AG08395 (cell line): ENCODE measurements at places on chromosomes 3 and 15.
A peak's percentile ranks its signal among the peaks of the same experiment; 100 is the strongest.

- DNase-seq, result peak; percentile 57
Observed at GRCh38 chr15:79431636-79432344, at the start of gene MINAR1. TSS of gene MINAR1 (plus strand) at chr15:79432336. CDS start at chr15:79456148, 23,812 bp downstream.

GRCh38 chr3:197471221-197472010 is 84.4 kb downstream of the BDH1 start:
- no peak for DNase-seq

- DNase-seq, result no peak
Observed at GRCh38 chr3:51869304-51869703, 6.1 kb downstream of the IQCF5 start.

DNA sequence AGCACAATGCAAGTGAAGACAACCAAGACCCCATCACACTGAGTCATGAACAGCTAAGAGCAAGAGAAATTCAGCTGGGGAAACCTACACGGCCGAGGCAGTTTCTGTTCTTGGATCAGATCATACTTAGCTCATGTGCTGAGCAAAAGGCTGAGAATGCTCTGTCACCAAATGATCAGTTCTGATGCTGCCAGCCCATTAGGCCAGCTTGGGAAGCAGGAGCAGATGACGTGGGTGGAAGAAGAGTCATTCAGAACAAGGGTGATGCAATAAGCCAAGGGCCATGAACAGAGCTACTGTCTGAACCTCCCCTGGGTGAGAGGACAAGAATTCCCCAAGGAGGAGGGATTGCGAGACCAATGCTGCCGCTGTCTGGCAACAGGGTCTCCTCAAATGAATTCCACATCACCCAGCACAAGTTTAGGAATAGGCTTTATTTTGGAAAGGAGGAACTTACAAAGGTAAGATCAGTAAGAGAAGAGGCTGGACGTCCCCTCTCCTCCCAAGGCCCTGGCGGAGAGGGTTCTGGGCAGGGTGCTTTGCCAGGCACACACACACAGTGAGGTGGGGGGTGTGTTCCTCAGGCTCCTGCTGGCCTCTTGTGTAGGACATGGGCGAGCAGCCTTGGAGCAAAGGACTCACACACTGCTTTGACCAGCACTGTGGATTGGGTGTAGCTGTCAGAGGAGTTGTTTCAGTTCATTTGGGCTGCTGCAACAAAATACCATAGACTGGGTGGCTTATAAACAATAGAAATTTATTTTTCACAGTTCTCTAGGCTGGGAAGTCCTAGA is 65.6 kb upstream of the CTXND1 start:
- peak; percentile 94 for DNase-seq

DNA sequence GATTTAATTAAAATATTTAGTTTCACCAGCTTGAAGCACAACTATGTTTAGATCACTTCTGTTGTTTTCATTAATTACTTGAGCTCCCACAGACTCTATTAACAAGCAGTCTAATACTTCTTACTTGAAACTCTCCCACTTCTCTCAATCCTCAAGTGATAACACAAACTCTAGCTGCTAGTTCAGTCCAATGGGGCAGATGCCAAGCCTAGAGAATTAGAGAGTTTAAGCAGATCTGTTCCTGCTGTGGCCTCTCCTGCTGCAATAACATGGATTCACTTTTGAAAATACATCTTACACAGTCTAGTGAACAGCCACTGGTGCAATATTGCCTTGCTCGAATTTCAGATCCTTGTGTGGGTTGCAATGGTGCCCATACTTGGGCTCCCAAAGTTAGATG is 566.4 kb upstream of the SGO1 start:
- DNase-seq, result no peak

GRCh38 chr15:100929641-100930042 is 10.5 kb downstream of the LRRK1 start:
- DNase-seq, result no peak

- DNase-seq, result no peak
Observed at GRCh38 chr15:90337256-90337655, 14.8 kb upstream of the ZNF774 start.

- DNase-seq, result no peak
Observed at GRCh38 chr15:31111091-31111647, 9.6 kb upstream of the TRPM1 start.

DNA sequence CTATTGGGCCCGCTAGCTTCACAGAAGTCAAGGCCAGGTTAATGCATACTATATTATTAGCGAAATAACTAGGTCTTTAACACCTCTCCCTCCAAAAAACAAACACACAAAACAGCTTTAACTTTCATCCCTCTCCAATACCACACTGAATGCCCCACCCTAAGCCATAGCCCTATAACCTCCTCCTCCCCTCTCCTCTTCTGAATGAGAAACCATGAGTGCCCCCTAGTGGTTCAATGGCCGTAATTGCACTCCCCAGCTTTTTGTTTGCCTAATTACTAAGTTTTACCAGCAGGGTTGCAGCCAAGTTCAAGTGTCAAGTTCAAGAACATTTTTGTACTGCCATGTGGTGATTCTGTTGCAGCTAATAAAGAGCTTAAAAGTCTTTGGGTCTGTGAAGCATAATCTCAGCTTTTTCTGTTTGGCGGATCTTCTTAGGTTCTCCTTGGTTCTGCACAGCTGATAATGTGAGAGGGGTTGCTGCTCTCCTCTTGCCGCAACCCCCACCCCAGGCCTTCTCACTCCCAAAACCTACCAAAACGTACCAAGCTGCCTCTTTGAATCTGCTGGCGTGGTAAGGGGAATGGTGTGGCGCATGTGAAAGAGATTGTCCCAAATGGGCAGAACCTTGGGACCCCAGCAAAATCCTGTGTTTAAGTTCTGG is 57.9 kb downstream of the RPL22L1 start:
- peak; percentile 89 for DNase-seq

GRCh38 chr3:98600412-98601095 is 7.1 kb upstream of the CPOX start:
- no peak for DNase-seq

DNA sequence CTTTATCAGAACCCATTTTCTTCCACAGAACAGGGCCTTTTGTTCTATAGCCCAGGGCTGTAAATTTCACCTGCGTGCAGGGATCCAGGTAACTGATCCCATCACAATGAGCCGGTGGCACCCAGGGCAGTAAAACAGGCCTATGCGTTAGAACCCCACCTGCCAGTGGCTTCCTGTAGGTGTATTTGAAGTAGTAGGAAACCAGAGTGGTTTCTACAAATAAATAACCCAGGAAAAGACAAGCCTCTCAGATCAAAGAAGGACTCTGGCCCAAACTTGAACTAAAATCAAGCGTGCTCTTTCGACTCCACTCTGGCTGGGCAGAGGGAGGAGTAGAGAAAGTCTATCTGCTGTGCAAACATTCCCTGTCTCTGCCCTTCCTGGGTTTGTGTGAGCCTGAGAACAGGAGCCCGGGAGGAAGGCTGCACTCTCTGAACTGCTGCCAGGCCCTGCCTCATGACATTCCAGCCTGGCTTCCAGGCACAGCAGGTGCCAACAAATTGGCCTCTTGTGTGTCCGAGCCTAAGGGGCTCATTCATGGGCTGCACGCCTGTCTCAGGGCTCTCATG is 77.7 kb downstream of the CEMIP start:
- peak; percentile 44 for DNase-seq

GRCh38 chr3:197006860-197007259 is 22.8 kb downstream of the MELTF start:
- no peak for DNase-seq

DNA sequence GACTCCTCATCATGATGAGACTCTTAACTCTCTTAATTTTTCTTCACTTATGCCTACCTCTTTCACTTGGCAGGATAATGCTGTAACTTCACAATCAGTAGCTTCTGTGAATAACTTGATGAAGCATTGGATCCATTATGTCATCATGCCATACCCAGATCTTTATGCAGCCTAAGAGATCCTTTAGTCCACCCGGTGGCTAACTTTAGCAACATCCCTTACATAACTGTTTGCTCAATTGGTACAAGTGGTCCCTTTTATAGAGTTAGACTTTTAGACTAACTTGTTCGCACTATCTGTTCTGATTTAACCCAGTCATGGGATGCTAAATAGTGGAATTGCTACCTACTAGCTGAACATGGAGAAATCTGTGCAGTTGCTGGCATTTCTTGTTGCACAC is 184.5 kb downstream of the USP13 start:
- DNase-seq, result no peak

- DNase-seq, result no peak
Observed at GRCh38 chr15:36347272-36347858, 232.1 kb upstream of the CDIN1 start.

GRCh38 chr3:111534701-111535100 is 7.3 kb upstream of the CD96 start:
- DNase-seq, result peak; percentile 65

- DNase-seq, result peak; percentile 35
Observed at GRCh38 chr15:74978503-74978902, 16.9 kb upstream of the SCAMP5 start.

DNA sequence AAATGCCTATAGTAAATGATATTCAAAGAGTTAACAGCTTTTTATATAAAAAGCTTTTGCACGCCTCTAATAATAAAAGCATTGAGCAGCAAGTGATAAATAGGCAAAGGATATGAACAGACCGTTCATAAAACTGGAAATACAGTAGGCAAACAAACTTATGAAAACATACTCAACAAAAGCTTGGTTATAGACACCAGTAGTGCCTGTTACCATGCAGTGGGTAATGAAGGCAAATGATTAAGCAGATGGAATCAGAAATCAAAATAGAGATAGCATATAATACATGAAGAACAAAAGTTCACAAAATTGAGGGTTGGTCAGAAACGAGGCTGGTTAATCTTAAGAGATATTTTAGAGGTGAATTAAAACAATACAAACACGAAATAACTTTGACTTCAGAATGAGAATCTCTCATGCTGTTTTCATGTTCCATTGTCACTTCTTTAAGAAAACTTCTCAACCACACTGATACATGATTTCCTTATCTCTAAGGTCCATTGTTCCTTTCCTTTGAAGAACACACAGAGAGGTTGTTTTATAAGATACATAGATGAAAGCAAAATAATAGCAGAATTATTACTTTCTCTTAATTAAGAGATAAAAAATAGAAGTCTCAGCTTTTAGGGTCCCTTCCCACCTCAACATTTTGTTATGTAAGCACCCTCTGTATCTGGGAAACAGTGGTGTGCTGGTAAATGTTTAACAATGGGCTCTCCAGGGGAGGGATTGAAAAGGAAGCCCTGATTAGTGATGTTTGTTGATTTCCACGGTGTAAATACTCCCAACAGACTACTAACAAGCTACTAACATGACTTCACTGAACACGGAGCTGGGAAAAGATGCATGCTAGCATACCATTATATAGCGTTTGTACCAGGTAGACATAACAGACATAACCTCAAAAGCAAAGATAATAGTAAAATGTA is 12.6 kb downstream of the RASGRP1 start:
- no peak for DNase-seq

DNA sequence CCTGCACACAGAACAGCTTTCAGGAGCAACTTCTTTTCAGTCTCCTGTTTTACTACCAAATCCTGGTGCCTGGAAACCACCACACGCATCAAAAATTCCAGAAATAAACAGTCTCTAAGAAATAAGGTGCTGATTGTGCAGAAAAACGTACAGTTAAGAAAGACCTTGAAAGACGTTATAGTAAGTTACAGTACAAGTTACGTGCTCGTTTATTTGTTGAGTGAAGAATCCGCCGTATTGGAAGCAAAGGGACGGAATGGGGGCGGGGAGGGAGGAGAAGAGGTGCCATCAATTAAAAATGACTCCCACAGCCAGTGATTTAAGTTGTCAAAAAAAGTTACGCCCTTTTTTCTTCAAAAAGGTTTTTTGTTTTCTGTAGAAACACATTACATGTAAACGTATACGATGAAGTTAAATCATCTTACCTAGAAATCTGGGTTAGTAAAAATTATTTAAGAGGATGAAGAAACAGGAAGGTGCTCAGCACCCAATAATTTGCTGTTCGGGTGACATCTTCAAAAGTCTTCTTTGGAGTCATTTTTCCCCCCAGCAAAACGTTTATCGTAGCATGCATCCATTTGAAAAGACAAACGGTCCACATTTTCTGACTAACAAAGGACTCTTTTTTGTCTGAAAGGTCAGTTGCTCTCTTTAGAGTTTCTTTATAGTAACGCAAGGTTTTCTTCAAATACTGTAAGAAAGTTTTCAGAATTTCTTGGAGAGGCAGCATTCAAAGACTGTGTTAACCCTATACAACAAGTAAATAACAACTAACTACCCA is 782 bp upstream of the UACA start:
- DNase-seq, result no peak

DNA sequence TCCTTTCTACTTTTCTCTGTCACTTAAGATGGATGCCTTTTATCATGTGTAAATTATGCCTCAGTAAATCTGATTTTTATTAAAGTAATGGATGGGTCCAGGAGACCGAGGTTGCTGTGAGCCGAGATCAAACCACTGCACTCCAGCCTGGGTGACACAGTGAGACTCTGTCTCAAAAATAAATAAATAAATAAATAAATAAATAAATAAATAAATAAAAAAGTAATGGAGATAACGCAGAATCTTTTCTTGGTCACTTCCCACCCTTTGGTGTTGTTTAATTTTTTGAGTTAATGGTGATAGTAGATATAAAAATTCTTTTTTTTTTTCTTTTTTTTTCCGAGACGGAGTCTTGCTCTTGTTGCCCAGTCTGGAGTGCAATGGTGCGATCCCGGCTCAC is 44.1 kb upstream of the MUC13 start:
- DNase-seq, result no peak

DNA sequence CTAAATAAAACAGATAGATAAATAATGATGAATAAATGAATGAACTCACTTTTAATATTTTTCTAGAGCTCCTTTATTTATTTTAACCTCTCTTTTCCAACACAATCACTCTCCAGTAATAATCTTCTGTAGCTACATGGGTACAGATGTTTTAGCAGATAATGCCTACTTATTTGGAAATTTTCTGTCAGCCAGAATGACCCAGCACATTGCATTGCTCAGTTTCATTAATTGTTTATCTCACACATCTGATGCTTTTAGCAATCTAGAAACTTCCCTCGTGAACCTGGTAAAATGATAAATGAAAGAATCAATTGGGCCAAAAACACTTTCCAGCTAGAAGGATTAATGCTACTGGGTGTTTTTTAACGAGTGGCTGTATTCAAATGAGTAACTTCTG is 14.9 kb upstream of the MYH15 start:
- DNase-seq, result no peak

DNA sequence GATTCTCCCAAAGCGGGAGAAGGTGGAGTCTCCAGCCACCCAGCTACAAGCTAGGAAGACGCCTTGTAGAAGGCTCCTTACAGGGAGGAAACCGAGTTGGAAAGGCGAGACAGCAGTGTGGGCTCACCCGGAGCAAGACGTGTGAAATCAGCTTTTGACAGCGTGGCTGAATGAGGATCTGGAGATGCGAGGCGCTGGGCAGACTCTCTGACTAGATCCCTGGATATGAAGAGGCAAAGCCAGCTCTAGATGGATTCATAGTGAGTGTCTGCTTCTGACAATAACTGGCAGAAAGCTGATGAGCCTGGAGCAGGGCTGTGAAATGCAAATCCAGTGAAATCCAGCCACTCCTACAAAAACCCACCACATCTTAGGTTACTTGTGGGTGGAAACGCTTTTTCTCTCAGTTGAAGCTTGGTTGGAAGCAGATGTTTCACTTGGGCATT is 41.0 kb downstream of the GOLGA6A start:
- peak; percentile 33 for DNase-seq

- DNase-seq, result peak; percentile 7
Observed at GRCh38 chr3:81816473-81817250, 55.2 kb upstream of the GBE1 start.
